ENCODE measurements at places on chromosomes 16 and 17.

DNA sequence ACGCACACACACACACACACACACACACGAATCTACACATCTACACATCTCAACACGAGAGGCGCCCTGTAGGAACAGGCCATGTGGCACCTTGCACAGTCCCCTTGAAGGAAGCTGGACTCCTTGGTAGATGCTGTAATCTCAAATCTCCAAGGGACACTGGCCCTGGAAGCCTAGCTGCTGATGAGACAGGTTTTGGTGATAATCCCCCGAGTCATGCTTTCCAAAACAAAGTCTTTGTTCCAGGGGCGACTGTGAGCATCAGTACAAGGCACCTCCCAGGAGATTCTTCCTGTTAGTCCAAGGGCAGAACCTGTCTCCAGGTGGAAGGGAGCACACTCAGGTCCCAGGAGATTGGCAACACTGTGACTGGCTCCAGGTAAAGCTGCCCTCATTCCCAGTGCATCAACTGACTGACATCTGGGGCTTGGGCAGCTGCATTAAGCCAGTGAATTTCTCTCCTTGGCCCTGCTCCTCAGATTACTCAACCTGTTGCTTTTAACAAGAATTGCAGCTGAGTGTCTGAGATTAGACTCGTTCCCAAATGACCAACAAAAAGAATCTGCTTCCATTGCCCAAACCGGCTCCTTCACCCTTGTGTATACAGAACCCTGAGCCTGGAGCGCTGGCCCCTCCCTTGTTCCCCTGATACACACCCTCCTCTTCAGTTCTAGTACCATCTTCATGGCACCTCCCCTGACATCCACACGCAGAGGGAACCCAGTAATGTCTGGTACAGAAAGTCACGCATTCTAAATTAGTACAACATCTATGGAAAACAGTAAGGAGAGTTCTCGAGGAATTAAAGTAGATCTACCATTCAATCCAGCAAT lies 13.9 kb upstream of the TNRC6C start:
- no peak for DNase-seq

DNA sequence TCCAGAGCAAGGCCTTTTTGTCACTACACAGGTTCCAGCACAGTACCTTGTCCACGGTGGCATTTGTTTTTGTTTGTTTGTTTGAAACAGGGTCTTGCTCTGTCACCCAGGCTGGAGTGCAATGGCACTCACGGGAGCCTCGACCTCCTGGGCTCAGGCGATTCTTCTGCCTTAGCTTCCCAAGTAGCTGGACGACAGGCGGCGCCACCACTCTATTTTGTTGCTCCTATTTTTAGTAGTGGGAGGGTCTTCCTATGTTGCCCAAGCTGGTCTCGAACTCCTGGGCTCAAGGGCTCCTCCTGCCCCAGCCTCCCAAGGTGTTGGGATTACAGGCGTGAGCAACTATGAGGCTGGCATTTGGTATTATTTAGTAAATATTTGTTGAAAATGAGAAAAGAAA lies 10.3 kb downstream of the MRC2 start:
- DNase-seq: no peak

- no peak for DNase-seq
Measured at GRCh38 chr17:17457680-17458079, 19.1 kb upstream of the MED9 start.

- DNase-seq: no peak
Measured at GRCh38 chr17:17533901-17534441, 37.8 kb upstream of the RASD1 start.

GRCh38 chr16:16982614-16983013 lies 488.1 kb downstream of the XYLT1 start:
- DNase-seq: peak; percentile 27

DNA sequence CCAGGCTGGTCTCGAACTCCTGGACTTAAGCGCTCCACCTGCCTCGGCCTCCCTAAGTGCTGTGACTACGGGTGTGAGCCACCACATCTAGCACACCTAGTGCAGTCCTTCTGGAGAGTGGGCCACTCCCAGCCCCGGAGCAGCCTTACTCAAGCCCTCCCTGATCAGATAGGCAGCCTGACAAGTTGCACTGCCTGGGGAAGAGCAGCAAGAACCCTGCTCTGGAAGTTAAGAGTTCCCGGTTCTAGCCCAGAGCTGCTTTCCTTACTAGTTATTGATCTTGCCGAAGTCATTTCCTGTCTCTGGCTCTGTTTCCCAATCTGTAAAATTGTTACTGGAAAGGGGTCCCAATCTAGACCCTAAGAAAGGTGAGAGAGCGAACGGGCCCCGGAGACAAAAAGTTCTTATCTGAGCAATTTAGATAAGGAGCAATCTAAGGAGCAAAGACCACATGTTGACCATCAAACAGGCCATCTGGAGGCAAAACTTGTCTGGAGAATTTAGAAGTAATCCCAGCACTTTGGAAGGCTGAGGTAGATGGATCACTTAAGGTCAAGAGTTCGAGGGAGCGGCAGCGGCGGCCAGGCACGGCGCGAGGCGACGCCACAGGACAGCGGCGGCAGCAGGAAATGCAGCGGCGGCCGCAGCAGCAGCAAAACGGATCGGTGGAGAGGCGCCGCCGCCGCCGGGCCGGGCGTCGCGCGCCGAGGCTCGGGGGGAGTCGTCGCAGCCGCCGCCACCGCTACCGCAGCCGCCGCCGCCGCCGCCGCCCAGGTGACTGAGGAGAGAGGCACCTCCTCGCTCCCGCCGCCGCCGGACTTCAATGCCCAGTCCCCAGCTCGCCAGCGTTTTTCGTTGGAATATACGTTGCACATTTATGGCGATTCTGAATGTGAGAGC lies 4.3 kb upstream of the NAGLU start:
- DNase-seq: peak; percentile 27

- DNase-seq: no peak
Measured at GRCh38 chr16:89582614-89583196, 7.1 kb downstream of the CPNE7 start.

GRCh38 chr16:69532641-69533455 lies 32.9 kb upstream of the NFAT5 start:
- no peak for DNase-seq

GRCh38 chr16:51166091-51166490 lies 15.0 kb upstream of the SALL1 start:
- DNase-seq: no peak

DNA sequence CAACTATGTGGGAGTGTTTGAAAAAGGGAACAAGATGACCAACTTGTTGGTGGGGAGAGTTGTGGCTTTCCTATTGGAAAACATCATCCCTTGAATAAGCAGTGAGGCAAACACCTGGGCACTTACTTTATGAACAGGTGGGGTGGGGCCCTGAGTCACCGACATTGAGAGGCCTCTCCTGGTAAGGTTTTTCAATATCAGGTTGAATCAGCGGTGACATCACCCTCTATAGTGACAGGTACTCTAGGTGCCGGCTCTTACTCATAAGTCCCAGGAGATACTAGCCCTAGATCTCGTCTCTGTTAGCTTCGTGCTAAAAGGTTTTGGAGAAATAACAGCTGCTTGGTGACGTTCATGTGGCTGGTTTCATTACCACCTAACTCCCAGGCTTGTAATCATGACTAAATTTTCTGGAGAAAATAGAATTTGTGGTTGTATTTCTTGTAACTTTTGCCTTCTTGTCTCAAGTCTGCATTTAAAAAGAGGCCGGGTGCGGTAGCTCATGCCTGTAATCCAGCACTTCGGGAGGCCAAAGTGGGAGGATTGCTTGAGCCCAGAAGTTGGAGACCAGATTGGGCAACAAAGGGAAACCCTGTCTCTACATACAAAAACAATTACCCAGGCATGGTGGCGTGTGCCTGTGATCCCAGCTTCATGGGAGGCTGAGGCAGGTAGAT lies 19.3 kb downstream of the CDH1 start:
- DNase-seq: no peak

- no peak for DNase-seq
Measured at GRCh38 chr16:75244844-75245758, 6.3 kb downstream of the BCAR1 start.

GRCh38 chr16:58094791-58095574 lies 34.2 kb downstream of the CFAP20 start:
- DNase-seq: no peak

DNA sequence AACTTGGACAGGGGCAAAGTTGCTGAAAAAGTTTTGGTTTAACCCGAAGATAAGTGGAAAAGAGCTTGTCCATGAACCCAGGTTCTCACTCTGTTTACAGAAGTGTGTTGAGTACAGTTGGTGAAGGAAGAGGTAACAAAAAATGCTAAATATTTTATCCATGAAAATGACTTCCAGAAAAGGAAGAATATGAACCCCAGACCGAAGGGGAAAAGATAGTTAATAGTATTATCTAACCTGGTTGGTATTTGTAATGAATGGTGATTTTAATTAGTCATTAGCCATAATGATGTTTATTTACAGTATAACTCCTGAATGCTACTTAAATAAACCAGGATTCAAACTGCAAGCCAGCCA lies 574 bp upstream of the TMEM106A start:
- DNase-seq: no peak

Measured in NCI-H1105 (cell line).